A549 treated with Mapracorat at 1 μM for 4 hours (cell line): ENCODE measurements at places on chromosomes 13 and 19. TPM values are rescaled to one million over a fixed set of nuclear protein-coding genes. Genes with fewer than 3 reads are reported as not detected.

CEACAM20 gene
- not detected in 5 replicates for total RNA-seq

LDLR gene
- total RNA-seq: 20.6 to 29.6 TPM (median 27.1 TPM) in 5 replicates

ZNF132 gene
- 0.12 to 0.19 TPM (median 0.12 TPM) in 4 of 5 replicates, not detected in the other for total RNA-seq

ACP7 gene
- total RNA-seq: 0.05 to 0.17 TPM in 2 of 5 replicates, not detected in the others

JUNB gene
- 115 to 209 TPM (median 173 TPM) in 5 replicates for total RNA-seq

CGB3 gene
- 0.64 TPM in 1 of 5 replicates, not detected in the others for total RNA-seq

C13orf42 gene
- total RNA-seq: not detected in 5 replicates

ZNF433 gene
- total RNA-seq: not detected in 5 replicates

ZNF320 gene
- total RNA-seq: not detected in 5 replicates

POSTN gene
- 0.05 to 0.15 TPM (median 0.09 TPM) in 3 of 5 replicates, not detected in the others for total RNA-seq

APC2 gene
- total RNA-seq: 0.64 to 2.7 TPM (median 1.8 TPM) in 5 replicates

ZNF8 gene
- total RNA-seq: 0.80 to 1.2 TPM (median 0.93 TPM) in 5 replicates

ALOX5AP gene
- total RNA-seq: 6.7 to 10.3 TPM (median 9.6 TPM) in 5 replicates
